ENCODE measurements at places on chromosomes 3 and 15.

GRCh38 chr3:5014391-5014790 is 35.2 kb downstream of the BHLHE40 start:
- DNase-seq: no peak

- no peak for DNase-seq
Observed at GRCh38 chr15:67803299-67803698, 22.0 kb upstream of the SKOR1 start.

- no peak for DNase-seq
Observed at GRCh38 chr15:68428431-68428940, 3.5 kb downstream of the ITGA11 start.

DNA sequence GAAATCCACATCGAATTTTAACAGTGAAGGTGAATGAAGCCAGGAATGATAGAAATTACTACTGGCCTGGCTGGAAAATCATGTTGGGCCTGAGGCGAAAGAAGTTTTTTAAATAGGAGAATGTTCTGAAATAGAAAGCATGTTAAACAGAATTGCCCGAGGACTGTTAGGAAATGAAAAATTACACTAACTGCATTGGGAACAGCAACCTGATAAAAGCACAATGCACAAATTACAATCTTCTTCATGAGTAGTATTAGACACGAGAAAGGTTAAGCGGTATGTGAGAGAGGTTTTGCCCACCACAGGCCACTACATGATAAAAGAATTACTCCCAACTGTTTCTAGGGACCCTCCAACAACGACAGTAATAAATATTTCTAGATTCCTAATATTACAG is 18.9 kb downstream of the GBE1 start:
- DNase-seq: no peak

- DNase-seq: no peak
Observed at GRCh38 chr15:51696566-51696965, 15.3 kb downstream of the SCG3 start.
